ENCODE measurements at places on chromosomes 4 and X.

DNA sequence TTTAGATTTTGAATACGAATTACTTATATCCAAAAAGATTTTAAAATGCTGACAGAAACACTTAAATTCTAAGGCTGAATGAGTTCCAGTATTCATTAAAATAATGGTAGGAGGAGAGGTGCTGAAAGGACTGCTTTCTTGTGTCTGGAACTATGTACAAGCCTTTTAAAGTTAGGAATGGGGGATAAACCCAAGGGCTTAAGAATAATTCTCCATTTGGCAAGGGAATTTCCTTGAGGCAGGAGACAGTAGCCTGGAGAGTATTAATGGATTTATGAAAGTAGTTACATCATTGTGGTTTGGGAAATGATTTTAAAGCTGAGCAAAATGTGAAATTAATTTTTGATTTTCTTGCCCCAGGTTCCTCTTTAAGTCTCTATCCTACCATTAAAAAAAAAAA, 266.5 kb upstream of the KCNIP4 start:
- no peak for DNase-seq

DNA sequence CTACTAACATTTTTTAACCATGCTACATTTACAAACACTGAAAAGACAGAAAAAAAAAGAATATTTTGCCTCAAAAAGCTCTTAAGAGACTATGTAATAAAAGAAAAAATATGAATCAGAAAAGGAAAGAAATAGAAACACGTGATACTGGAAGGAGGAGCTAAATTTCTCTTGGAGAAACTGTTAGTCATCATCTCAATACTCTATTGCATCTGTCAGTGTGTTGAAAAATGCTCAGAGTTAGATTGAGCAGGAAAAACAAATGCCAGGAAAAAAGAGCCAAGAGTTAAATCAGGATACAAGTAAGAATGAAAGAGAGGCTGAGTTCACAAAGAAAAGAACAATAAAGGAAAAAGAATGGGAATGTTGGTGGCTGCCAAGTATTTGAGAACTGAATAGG, 2.6 kb downstream of the RAB28 start:
- DNase-seq: no peak

DNA sequence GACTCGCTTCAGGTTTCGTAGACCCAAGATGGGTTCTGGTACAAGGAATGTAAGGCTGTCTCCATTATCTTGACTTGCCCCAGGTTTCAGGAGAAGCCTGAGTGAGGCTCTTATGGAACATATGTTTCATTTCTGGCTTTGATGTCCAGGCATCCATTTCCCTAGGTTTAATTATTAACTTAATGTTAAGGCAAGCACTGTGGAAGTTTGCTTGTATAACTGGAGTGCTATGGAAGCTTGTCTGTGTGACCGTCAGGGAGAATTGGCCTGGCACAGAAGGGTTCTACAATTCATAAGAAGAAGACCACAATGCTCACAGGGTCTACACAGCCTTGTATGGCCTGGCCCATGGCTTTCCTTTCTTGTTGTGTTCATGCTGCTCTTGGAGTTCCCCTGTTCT, 47.2 kb upstream of the PPP1R2C start:
- no peak for DNase-seq

DNA sequence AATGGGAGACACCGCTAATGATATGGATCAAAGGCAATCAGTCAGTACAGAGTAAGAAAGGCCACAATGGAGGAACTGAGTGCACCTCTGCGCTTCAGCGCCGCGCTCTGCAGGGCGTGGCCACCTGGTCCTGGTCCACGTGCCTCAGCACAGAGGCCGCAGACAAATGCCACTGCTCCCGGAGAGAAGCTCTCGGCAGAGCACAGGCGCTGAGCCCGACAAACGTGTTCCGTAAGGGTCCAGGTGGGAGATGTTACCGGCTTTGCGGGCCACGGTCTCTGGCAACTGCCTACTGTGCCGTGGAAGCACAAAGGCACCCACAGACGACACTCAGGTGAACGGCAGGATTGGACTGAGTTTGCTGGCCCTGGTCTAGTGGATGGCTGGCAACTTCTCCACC, 68.9 kb downstream of the ACOX3 start:
- DNase-seq: no peak

GRCh38 chr4:13261486-13262257, 222.5 kb downstream of the RAB28 start:
- no peak for DNase-seq

GRCh38 chr4:178894126-178894525, 1451.9 kb upstream of the AGA start:
- DNase-seq: no peak

DNA sequence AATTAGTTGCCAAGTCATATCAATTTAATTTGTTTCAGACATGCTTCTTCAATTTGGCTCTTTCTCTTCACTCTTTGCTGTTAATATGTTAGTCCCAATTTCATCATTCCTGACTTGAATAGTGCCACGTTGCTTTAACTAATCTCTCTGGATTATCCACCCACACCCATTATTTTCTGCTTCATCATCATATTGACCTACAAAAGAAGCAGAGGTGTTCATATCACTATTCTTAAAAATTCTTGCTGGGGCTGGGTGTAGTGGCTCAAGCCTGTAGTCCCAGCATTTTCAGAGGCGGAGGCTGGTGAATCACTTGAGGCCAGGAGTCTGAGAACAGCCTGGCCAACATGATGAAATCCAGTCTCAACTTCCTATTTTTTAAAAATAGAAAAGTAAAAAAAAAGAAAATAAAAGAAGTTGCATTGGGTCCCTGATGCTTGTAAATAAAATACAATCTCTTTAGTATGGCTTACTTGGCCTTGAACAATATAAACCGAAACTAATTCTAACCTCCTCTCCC, 65.7 kb upstream of the KCNIP4 start:
- no peak for DNase-seq

GRCh38 chr4:142721187-142721586, 124.9 kb downstream of the INPP4B start:
- no peak for DNase-seq

- DNase-seq: no peak
These were observed 82.3 kb downstream of the SPRY1 start for GRCh38 chr4:123478859-123479345.

- DNase-seq: peak; percentile 33
These were observed 29.1 kb upstream of the UTP14A start for GRCh38 chrX:129876771-129877305.

- DNase-seq: no peak
These were observed 25.5 kb downstream of the GPRASP3 start for GRCh38 chrX:102745857-102746584.

GRCh38 chr4:16643893-16644292, 254.6 kb downstream of the LDB2 start:
- no peak for DNase-seq

DNA sequence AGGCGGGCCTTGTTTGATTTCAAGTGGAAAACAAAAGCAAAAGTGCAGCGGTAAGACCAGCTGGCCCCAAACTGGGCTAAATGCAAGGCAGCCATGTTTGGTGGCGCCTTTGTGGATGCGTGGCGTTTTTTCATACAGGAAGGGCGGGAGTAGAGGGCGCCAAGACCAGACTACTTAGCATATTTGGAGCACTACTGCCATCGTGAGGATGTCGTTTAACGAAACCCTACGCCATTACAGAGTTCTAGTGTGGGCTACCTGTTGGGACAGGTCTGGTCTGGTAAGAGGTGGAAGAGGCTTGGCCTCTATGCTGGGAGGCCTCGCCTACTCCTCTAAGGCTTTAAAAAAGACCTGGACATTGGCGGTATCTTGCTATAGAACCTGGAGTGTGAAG, 230.7 kb upstream of the STK26 start:
- DNase-seq: no peak

DNA sequence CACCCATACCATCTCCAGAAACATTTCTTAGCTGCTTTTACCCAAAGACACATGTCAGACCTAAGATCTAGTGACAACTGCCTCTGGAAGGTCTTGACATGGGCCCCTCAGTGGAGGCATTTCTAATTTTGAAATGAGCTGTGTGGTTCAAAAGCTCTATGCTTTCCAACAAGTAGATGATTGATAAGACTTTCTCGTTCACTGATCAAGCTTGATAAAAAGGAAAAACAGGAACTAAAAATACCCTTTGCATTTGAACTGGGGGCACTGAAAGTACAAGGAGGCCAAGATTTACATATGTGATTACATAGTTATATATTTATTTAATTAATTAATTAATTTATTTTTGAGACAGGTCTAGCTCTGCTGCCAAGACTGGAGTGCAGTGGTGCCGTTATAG, 61.3 kb upstream of the SCOC start:
- DNase-seq: no peak

- DNase-seq: no peak
These were observed at the start of gene SGMS2 for GRCh38 chr4:107824350-107825071. TSS of gene SGMS2 (plus strand) at chr4:107824932. CDS start at chr4:107895554, 70,622 bp downstream.

GRCh38 chrX:103629318-103630170, 769 bp downstream of the TCEAL1 start:
- DNase-seq: no peak

DNA sequence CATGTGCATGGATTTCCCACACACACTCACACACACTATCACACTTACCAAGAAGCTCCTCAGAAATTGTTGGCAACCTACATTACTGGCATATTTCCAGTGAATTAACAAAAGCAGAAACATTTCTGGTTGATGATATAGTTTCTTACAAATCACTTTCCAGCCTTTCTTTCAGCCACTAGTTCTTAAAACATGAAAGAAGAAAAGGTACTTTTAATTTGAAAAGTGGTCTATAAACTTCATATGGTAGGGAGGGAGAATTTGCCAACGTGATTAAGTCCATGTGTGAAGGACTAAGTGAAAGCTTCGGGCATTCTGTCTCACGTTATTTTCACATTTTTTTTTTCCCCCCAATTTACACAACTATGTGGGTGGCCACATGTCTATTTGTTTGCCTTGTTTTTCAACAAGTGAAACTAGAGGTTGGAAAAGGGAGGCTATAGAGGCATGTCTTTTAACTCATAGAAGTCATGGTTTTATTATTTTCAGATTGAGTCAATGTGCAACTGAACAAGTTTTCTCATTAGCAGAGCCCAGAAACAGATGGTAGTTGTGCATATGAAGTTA, 832.1 kb upstream of the INTU start:
- no peak for DNase-seq

- no peak for DNase-seq
These were observed 196.8 kb upstream of the LEF1 start for GRCh38 chr4:108365551-108365950.

DNA sequence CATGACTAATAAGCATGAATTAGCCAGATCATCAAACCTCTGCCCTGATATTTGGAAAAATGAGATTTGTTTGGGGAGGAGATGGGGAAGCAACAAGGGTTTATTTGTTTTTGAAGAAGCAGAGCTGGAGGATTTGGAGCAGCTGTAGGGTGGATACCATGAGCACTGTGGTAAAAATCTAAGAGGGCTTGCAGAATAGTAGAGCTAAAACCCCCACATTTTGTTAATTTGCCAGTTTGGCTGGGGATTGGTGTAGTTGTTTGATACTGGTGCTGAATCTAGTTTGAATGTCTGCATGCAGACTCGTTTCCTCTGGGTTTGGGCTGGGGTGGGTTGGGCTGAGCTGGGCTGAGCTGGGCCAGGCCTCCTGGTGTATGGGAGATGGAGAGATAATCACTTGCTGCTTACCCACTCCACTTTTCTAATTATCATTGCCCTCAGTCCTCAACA, 43.7 kb downstream of the SMAD1 start:
- DNase-seq: no peak

DNA sequence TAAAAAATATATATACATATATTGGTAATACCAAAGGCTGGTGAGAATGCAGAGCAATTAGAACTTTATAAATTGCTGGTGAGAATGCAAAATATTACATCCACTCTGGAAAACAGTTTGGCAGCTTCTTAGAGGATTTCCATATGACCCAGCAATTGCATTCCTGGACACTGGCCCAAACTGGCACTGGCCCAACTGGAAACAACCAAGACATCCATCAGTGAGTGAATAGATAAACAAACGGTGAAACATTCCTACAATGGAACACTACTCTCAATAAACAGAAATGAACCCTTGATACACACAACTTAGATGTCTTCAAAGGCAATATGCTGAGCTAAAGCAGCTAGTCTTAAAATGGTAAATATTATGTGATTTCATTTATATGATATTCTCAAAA, 524.2 kb downstream of the IQCM start:
- no peak for DNase-seq

GRCh38 chrX:46576458-46576857, 2.9 kb downstream of the CHST7 start:
- no peak for DNase-seq

- DNase-seq: no peak
These were observed 13.1 kb upstream of the AMTN start for GRCh38 chr4:70505151-70505748.

- no peak for DNase-seq
These were observed 530 bp upstream of the NMU start for GRCh38 chr4:55636656-55636999.

DNA sequence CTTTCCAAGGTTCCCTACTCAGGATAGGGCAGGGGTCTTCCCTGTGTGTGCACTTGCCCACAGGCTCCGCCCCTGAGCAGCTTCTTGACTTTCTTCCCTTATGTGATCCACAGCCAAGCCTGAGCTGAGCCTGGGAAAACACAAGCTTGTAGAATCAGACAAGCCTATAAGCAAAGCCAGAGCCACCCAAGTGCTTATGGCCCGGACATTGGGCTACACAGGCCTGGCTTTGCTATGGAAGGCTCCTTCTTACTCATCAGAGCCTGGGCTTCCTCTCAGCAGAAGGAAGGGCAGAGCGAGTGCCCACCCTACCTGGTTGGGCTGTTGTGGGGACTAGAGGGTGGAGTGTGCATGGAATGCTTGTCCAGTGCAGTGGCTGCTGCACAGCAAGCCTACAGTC, 1.3 kb upstream of the TNIP2 start:
- no peak for DNase-seq

GRCh38 chr4:68076194-68076593, 53.5 kb downstream of the TMPRSS11F start:
- DNase-seq: no peak

GRCh38 chrX:10327651-10328050, 170.9 kb downstream of the CLCN4 start:
- no peak for DNase-seq

DNA sequence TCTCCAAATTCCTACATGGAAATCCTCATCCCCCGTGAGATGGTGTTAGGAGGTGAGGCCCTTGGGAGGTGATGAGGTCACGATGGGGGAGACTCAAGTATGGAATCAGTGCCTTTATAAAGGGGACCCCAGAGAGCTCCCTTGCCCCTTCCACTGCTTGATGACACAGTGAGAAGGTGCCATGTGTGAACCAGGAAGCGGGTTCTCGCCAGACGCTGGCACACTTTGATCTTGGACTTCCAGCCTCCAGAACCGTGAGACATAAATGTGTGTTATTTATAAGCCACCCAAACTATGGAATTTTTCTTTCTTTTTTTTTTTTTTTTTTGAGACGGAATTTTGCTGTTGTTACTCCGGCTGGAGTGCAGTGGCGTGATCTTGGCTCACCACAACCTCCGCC, 237.6 kb downstream of the DHRSX start:
- DNase-seq: no peak

- DNase-seq: no peak
These were observed 292.1 kb downstream of the PRDM5 start for GRCh38 chr4:120630427-120630826.

Data from iPS DF 19.7 (cell line).